ENCODE measurements at places on chromosomes 11 and 22. TPM values are rescaled to one million over a fixed set of nuclear protein-coding genes. Genes with fewer than 3 reads are reported as not detected.

- H3K36me3 ChIP-seq = no peaks in the 10 kb centered on the region
- no peak for DNase-seq
- H3K4me3 ChIP-seq = no peak overlapping the region
- no peak overlapping the region for H3K27ac ChIP-seq
Observed at GRCh38 chr11:132948252-132948651, 584.0 kb downstream of the OPCML start.

- DNase-seq = no peak
- H3K4me3 ChIP-seq = no peak overlapping the region
- H3K4me1 ChIP-seq = no peaks in the 10 kb centered on the region
- H3K36me3 ChIP-seq = no peaks in the 10 kb centered on the region
- no peak overlapping the region for H3K27ac ChIP-seq
Observed at GRCh38 chr22:25054943-25055511, 102.5 kb downstream of the KIAA1671 start.

DNA sequence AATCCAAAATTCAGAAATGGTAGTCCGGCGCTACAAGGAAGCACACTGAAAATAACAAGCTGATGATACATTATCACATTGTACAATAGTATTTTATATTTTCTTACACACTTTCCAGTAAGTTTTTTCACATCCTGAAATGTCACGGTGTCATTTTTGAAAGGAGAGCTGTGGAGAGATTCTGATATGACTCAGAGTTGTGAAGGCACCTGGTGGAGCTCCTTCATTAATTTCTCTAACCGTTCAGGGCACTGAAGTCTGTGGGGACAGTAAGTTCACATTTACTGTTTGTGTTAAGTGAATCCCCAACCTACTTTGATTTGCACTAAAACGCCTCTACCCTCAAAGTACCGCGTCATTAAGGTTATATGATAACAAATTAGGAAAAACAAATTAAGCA is 13.3 kb downstream of the LDHAL6A start:
- DNase-seq = no peak
- H3K27ac ChIP-seq = no peak overlapping the region
- no peak overlapping the region for H3K4me3 ChIP-seq
- no peaks in the 10 kb centered on the region for H3K27me3 ChIP-seq
- peaks cover 2% of the 10 kb centered on the region for H3K36me3 ChIP-seq

DNA sequence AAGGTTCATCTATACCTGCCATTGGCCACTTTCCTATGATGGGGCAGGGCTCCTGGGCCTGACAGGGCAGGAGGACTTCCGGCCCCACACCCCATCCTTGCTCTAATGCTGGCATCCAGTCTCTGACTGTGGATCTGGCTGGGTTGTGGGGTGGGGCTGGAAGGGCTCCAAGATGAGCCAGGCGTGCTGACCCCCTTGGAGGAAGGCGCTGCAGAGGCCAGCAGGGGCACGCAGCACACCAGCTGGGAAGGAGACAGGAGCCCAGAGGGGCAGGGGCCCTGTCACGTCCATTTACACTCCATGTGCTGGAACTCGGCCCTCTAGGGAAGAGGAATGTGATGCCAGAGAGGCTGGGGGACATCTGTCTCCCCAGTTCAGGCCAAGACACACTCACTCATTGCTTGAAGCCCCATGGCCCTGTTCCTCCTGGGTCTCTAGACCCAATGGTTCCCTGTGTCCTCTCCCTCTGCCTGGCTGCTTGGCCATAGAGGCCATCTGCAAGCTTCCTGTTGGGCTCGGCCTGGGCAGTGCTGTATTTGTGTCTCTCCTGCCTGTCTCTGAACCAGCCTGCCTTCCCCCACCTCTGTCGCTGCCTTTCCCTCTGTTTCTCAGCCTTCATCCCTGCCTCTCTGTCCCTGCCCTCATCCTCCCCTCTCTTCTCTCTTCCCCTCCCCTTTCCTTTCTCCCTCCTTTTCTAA is 67.5 kb upstream of the NECTIN1 start:
- no peak overlapping the region for H3K27ac ChIP-seq
- H3K36me3 ChIP-seq = no peaks in the 10 kb centered on the region
- H3K4me3 ChIP-seq = no peak overlapping the region
- DNase-seq = no peak
- H3K27me3 ChIP-seq = peaks cover 21% of the 10 kb centered on the region

The TMEM134 gene
- 18.9 TPM for total RNA-seq
